Fibroblast of lung (primary cell): ENCODE measurements at places on chromosomes 7 and 10. TPM values are rescaled to one million over a fixed set of nuclear protein-coding genes. Genes with fewer than 3 reads are reported as not detected.

PDZD7 gene
- 1.3 TPM in 2 replicates for total RNA-seq

AFAP1L2 gene
- total RNA-seq = 0.17 and 0.77 TPM in 2 replicates

GATA3 gene
- total RNA-seq = not detected in 2 replicates

PTPN12 gene
- total RNA-seq = 42.3 and 42.6 TPM in 2 replicates

TMUB1 gene
- total RNA-seq = 14.1 and 20.3 TPM in 2 replicates

MSMB gene
- not detected in 2 replicates for total RNA-seq

MTPN gene
- 104 and 158 TPM in 2 replicates for total RNA-seq

GIMAP2 gene
- total RNA-seq = 13.9 and 16.2 TPM in 2 replicates

HOXA1 gene
- 0.50 and 0.51 TPM in 2 replicates for total RNA-seq

HOXA9 gene
- total RNA-seq = under 0.01 TPM in 1 of 2 replicates, not detected in the other

TMEM243 gene
- 25.6 and 33.1 TPM in 2 replicates for total RNA-seq

PCLO gene
- 0.17 TPM in 1 of 2 replicates, not detected in the other for total RNA-seq

PNLIPRP2 gene
- total RNA-seq = not detected in 2 replicates

HECTD2 gene
- total RNA-seq = 7.2 and 8.3 TPM in 2 replicates

CNOT4 gene
- total RNA-seq = 8.5 and 14.9 TPM in 2 replicates
